T47D (cell line): ENCODE measurements at places on chromosomes 11 and 22.

DNA sequence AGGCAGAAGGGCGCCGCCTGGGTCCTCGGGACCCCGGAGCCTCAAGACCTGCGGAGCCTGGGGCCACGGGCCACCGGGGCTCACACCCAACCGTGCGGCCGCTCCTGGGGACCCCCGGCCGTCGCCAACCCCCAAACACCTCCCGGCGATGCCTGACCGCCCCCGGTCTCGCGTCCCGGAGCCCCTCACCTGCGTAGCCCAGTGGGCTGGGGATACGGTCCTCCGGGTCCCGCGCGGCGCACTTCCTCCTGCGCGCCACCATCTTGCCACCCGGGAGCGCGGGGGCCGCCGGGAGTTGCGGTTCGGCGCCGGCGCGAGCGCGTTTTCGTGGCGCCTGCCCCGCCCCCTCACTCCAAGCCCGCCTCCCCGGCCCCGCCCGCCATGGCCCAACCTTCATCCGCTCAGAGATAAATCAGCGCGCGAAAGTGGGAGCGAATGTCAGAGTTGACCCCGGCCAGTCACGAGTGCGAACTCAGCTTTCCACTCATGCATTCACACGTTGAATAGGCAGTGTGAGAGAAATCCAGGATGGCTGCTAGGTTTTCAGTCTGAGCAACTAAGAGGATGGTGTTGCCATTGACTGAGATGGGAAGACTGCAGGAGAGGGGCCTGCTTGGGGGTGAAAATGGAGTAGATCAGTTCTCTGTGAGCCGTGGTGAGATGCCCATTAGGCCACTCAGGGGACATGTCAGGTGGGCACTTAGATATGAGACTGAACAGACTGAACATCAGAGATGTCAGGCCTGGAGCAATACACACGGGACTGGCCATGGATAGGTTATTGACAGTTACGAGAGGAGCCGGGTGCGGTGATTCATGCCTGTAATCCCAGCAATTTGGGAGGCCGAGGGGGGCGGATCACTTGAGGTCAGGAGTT lies at the start of gene RRP7A:
Gene RRP7A, minus strand, starts transcription at position 272 of the 877 bp plus-strand sequence. Its CDS starts 10 bp downstream, at position 262.
- DNase-seq, result peak; percentile 21

GRCh38 chr22:22717664-22718063 lies 73.2 kb downstream of the GGTLC2 start:
- no peak for DNase-seq

DNA sequence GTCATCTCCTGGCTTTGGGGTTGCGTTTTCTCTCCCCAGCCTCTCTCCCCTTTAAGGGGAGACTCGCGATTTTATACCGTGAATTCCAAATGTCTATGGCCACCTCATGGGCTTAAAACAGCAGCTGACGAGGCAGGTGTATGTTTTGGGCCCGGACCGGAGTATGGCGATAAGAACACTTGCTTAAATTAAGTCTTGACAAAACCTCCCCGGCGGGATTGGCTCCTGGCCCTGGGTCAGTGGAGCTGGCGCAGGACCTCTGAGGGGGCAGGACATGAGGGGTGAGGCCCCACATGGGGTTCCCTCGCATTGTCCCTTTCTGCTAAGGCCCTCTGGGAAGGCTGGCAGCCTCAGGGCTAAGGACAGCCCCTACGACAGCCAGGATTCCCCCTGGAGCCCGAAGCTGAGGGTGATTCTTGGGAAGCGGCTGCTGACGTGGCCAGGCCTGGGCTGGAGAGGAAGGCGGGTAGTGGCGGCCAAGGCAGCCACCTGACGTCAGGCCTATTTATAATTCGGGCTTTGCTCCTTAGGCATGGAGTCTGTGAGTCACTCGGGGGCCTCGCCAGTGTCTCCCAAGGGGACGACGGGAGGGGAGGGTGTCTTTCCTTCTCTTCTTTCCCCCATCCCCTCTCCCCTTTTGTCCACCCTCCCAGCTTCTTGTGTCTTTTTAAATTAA lies 12.7 kb downstream of the MYO18B start:
- no peak for DNase-seq

GRCh38 chr11:15468466-15468865 lies 353.7 kb downstream of the INSC start:
- DNase-seq, result peak; percentile 44

DNA sequence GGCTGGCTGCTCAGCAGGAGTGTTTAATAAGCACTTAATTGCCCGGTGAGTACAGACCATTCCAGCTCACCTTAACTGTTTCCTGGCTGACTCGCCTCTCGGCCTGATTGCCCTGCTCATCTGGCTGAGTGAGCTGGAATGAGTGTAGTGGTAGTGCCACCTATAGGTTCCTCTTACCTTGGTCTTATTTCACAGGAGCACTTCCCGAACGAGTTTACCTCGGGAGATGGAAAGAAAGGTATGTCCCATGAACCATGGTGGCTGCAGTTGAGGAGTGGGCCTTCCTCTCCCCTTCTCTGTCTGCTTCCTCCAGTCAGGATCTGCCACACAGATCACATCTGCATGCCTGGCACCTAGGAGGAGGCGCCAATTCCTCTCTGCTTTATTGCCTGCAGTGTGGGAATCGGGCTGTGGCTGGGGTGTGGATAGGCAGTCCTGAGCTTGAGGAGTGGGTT lies 26.7 kb downstream of the UPB1 start:
- DNase-seq, result peak; percentile 91

GRCh38 chr22:23745791-23746190 lies 5.1 kb downstream of the ZNF70 start:
- no peak for DNase-seq

GRCh38 chr11:1912289-1912878 lies 7.1 kb upstream of the TNNT3 start:
- no peak for DNase-seq

GRCh38 chr11:118606157-118606843 lies 1.1 kb upstream of the PHLDB1 start:
- no peak for DNase-seq

DNA sequence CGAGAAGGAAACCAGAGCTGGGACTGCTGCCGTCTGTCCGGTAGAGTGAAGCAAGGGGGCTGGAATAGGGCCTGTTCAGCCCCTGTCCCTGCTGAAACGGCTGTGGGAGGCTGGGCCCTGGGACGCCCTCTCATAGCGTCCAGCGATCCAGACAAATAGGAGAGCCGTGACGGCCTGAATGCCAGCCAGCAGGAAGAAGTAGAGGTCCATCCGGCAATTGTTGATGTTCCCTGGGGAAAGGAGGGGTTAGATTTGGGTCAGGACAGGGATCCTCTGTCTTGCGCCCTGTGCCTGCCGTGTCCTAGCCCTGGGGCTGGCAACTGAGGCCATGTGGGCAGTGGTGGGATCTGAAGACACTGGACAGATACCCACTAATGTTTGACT lies 12.9 kb downstream of the TMEM132A start:
- no peak for DNase-seq

GRCh38 chr11:116357784-116358544 lies 414.8 kb downstream of the BUD13 start:
- no peak for DNase-seq

- no peak for DNase-seq
These were observed 66.4 kb upstream of the SLC22A12 start for GRCh38 chr11:64524534-64525042.

- peak; percentile 87 for DNase-seq
These were observed 4.5 kb downstream of the NEAT1 start for GRCh38 chr11:65426839-65427690.

DNA sequence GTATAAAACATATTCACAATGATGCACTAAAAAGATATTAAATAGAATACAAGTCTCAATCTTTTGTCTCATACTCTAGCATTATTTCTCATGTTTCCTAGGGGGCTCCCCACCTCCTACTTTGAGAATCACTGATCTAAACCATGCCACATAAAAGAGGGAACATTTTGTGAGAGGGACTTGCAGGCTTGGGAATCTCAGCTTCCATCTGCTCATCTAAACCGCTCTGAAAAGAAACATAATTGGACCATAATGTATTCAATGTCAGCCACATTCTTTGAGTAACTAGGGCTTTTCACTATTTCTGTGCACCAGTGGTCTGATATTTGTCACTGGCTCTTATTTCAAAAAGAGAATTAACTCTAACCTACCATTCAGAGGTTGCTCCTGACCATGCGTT lies 6.4 kb upstream of the CSRP3 start:
- no peak for DNase-seq

- DNase-seq, result no peak
These were observed 75.2 kb downstream of the ZNRF3 start for GRCh38 chr22:28958611-28959010.

- DNase-seq, result no peak
These were observed 14.7 kb upstream of the NNMT start for GRCh38 chr11:114281388-114281956.

- DNase-seq, result no peak
These were observed 25.5 kb downstream of the NNMT start for GRCh38 chr11:114321621-114322257.

DNA sequence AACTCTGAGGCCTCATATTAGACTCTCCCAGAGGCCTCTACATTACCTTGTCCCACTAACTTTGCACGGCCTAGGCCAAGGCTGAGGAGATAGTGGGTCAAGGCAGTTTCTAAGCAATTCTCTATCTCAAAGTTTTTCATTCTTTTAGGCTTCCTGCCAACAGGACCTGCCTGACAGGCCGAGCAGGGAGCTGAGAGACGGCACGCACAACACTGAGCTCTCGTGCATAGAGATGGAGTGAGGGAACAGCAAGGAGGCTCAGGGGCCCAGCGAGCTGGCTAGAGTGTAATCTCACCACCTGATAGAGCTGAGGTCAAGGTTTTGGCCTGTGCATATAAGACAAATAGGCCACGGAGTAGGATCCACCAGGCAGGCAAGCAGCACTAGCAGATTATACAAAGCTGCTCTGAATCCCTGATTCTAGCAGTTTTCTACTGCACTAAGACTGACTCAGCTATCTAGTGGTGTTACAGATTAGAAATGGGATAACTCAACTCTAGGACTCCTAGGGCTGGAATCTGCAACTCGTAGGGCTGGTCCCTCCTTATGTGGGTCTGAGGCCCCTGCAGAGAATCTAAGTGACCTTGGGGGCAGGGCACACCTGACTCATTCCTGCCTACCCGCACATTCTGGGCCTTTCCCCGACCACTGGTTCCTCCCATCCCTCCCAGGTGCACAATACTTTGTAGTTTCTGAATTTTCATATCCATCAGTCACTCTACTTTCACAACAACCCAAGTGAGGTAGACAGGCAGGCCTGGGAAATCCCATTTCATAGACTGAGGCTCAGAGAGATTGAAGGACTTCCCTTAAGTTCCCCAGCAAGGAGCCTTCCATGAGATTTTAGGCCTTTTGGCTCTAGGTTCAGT lies 1.7 kb downstream of the CYB5R2 start:
- peak; percentile 20 for DNase-seq

DNA sequence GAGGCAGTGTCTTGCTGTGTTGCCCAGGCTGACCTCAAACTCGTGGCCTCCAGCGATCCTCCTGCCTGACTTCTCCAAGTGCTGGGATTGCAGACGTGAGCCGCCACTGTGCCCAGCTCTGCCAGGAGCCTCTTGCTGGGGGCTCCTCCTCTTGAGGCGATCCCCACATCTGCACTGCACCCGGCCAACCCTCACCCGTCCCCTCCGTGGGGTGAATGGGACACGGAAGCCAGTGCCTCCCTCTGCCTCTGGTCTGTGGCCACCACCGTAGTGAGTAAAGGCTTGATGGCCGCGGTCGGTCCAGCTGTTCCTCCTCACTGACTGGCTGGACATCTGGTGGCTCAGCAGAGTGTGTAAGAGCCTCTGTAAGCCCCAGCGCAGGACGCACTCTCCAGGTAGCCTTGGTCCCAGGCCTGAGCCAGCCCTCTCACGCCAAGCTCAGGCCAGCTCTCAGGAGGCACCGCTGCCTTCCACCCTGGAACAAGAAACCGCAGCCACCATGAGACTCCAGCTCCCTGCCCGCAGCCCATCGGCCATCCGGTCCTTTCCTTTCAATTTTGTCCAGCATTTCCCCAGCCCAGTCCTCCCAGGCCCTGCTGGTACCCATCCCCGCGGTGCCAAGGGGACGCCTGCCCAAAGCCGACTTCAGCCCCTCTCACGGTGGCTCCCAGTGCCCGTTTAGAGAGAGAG lies 100.3 kb downstream of the BRD1 start:
- DNase-seq, result no peak

GRCh38 chr11:24373516-24373915 lies 123.3 kb upstream of the LUZP2 start:
- DNase-seq, result no peak

DNA sequence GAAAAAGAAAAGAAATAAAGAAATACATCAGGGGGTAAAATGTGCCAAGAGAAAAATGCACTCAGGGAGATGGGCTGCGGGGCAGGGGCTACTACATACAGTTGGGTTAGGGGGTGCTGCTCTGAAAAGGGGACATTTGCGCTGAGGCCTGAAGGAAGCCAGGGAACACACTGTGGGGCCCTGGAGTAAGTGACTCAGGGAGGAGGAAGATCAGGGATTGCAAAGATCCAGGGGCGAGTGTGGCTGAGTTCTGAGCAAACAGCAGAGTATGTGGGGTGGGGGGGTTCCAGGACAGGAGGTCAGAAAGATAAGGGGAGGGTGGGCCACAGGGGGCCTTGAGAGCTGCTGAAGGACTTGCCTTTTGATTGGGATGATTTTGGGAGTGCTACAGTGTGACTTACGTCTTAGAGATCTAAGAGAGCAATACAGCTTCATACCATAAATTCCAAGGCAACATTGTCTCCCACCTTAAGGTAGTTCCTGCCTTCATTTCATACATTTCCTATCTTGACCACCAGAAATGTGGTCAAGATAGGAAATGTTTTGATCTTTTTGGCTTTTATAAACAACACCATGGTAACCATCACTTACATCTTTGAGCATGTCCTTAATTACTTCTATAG lies 5.8 kb downstream of the A4GALT start:
- no peak for DNase-seq

DNA sequence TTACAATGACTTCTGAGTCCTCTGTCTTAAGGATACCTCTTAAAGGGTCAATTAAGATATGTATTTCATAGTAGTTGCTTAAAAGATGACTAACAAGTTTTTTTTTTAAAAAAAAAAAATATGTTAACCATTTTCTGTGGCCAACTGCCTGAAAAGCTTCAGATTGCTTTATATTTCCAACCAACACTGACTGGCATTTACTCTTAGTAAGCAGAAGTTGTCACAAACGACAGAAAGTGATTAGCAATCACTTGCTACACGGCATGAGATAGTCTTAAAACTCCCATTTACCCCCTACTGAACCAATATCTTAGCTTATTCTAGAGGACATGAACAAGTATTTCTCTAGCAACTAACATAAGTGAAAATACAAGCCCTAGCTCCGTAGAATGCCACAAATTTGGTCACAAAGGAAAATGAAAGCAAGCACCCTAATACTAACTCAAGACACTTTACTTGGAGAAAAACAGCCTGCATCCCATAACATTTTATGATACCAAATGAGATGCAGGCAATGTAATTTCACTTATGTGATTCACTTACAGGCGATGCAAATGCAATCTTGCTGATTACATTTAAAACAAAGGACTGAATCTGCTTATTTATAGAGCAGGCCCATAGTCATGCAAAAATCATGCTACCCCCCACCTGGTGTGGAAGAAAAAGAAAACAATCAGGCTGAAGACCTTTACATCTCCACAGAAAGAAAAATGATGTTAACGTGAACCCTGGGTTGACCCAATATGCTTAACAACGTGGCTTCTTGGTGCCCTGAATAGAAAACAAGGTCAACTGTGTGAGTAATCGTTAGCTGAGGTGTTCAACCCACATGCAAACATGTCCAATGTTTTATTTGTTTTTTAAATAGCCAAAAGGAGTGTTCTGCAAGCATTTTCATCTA lies 25.7 kb downstream of the MPPED2 start:
- DNase-seq, result no peak

GRCh38 chr11:22371160-22371559 lies 33.0 kb downstream of the SLC17A6 start:
- no peak for DNase-seq

GRCh38 chr22:39317775-39318506 lies 1.5 kb downstream of the RPL3 start:
- no peak for DNase-seq
